Stimulated activated CD4-positive, alpha-beta T cell treated with anti-CD3 and anti-CD28 coated beads, Interleukin-1b, Interleukin-23, amount 100 ng/mL, for 1 hour (primary cell): ENCODE measurements at places on chromosomes 1 and 21.
A peak's percentile ranks its signal among the peaks of the same experiment; 100 is the strongest.

- DNase-seq = no peak
These were observed 41.7 kb downstream of the AZIN2 start for GRCh38 chr1:33122483-33123178.

DNA sequence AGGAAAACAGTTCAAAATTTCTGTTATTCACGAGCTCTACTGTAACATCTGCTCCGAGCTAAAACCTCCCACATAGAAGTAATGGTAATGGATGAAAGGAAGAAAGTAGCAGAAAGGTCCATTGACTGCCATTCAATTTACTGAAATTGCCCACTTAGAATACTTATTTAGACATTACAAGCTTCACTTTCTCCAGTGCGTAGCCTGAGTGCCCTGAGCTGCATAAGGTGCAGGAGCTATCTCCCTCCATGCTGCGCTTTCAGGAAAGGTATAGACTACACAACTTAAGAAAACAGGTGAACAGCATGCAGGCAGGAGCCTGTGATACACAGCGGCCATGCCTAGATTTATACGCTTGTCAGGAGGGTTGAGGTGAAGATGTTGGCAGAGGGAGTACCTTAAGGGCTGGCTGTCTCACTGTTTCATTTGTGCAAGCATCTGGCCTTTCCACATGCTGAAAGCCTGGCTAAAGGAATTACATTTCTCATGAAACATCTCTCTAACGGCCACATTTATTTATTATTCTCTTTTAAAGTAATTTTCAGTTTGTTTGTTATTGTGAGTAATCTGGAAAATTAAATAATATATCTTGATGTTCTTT is 74.7 kb downstream of the RGS18 start:
- no peak for DNase-seq

- no peak for DNase-seq
These were observed 10.0 kb downstream of the NCF2 start for GRCh38 chr1:183580281-183580682.

GRCh38 chr1:25433389-25434186 is 2.9 kb downstream of the MACO1 start:
- no peak for DNase-seq

GRCh38 chr1:22489278-22489677 is 37.6 kb downstream of the ZBTB40 start:
- DNase-seq = no peak

- DNase-seq = peak; percentile 54
These were observed at the start of gene ATF6 for GRCh38 chr1:161766102-161766981. Gene ATF6, plus strand, starts transcription at chr1:161766320. Its CDS starts 41 bp downstream, at chr1:161766361.

GRCh38 chr1:181122222-181122621 is 33.7 kb downstream of the IER5 start:
- no peak for DNase-seq

GRCh38 chr1:86648255-86648654 is 56.1 kb upstream of the SH3GLB1 start:
- DNase-seq = no peak

GRCh38 chr1:21628798-21629393 is 40.3 kb downstream of the RAP1GAP start:
- no peak for DNase-seq

DNA sequence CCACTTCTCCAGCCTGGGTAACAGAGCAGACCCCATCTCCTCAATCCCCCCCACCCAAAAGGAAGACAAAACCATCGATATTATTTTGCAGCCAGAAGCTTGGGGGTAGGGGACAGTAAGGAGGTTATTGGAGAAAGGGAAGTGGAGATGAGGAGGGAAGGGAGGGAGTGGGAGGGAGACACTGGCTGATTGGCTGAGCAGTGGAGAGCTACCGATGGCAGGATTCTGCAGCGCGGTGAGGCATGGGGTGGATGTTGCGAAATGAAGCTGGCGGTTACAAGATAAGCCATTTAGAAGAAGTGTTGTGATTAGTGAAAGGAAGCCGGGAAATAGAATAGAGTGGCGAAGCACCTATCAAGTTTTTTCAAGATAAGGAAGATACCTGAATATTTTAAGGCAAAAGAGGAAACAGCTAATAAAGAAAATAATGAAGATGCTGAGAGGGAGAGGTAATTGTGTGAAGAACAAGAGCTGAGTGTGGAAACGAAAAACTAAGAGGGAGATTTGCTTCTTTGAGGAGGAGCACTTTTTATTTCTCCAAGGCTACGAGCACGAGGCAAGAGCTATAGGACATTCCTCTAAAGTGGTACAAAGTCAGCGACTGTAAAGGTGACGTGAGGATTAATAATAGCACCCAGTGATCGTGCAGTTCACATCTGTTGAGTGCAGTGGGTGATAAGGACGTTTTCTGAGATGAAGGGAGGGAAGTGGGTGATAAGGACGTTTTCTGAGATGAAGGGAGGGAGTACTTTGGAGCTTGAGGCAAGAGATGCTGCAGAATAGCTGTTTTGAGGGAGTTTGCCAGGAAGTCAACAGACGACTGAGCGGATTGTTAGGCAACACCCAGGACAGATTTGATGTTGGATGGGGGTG is 103.2 kb upstream of the KIF26B start:
- DNase-seq = no peak
